ENCODE measurements at places on chromosomes 12 and 14.

DNA sequence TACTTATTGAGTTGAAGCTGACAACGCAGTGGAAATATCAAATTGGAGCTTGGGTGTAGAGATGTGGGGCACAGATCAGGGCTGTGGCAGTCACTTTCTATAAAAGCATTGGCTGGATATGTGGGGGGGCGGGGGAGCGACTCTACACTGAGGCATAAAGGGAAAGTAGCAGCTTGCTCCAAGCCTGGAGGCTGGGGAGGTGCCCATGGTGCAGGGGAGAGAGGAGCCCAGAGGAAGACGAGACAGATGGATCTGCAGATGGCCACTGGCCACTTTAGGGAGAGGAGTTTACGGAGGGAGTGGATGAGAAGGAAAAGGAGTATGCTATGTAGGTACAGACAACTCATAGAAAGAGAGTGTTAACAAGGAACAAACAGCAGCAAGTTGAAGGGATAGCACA lies 13.5 kb upstream of the NGB start:
- DNase-seq, result no peak

DNA sequence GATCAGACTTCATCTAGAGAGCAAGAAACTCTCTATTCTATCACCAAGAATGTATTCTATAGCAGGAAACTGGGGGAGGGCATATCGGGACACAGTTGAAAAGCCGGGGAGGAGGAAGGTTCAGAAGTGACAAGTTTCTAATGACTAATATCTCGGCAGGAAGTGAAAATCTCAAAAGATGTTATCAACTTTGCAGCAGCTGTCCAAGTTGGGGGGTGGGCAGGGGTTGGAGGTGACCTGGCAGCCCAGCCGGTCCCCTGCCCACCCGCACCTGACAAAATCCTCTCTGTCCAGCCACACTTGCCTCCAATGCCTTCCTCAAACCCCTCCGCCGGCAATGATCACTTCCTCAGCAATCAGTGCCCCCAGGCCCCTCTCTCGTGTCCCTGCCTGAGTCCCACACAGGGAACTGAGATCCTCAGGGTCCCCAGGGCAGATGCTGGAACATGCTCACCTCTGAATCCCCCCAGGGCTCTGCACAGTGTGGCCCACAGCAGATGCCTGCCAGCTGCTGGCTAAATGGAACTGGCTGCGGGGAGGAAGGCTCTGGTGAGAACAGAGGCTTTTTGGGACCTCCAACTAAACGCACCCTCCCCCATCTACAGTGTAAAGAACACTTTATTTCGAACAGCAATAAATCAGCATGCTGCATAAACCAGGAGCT lies 43.9 kb downstream of the CCDC88C start:
- DNase-seq, result no peak

GRCh38 chr12:98373025-98373554 lies 142.3 kb upstream of the TMPO start:
- no peak for DNase-seq

DNA sequence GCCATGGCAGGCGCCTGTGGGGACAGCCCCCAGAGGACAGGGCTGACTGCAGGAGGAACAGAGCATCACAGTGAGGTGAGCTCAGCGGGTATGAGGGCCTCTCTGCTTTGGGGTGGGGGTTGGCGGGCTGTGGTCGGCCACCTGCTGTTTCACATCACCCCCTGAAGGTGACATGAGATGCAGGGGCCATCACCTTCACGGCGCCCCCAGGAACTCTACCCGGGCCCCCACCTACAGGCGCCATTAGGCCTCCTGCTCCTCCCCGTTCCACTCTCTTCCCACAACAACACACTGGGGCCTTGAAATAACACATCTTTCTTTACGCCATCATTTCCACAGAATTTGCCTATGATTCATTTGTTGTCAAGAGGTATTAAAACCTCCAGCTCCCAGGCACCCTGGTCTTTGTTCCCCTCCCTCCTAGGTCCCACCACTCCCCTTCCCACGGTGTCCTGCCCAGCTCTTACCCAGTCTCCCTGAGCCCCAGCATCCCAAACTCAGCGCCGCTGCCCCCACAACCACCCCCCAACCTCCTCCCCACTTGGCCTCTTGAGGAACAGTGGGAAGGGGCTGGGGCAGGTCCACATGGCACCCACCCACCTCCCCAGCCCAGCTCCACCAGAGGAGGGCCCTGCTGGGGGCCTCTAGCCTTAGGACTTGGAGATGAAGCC lies 12.7 kb upstream of the HDAC7 start:
- DNase-seq, result peak; percentile 76

DNA sequence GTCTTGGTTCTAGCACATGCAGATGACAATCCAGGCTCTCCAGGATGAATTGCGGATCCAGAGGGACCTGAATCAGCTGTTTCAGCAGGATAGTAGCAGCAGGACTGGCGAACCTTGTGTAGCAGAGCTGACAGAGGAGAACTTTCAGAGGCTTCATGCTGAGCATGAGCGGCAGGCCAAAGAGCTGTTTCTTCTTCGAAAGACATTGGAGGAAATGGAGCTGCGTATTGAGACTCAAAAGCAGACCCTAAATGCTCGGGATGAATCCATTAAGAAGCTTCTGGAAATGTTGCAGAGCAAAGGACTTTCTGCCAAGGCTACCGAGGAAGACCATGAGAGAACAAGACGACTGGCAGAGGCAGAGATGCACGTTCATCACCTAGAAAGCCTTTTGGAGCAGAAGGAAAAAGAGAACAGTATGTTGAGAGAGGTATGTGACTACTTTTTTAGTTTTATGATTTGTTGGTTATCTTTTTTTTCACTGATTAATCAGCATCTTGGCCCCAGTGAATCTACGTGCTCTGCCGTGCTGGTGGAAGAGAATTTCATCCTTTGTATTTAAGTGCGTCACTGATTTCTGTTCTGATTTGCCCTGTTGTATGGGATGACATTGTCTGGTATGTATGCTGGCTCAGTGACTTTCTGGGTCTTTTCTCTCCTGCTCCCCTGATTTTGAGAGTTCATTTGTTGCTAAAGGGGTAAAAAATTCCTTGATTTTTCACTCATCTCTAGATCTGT lies 92.3 kb downstream of the ERC1 start:
- DNase-seq, result no peak

GRCh38 chr14:59123531-59123930 lies 64.9 kb upstream of the DAAM1 start:
- DNase-seq, result no peak

- DNase-seq, result no peak
Observed at GRCh38 chr12:89919241-89919906, 210.7 kb upstream of the ATP2B1 start.

GRCh38 chr14:57314396-57315089 lies 45.8 kb downstream of the AP5M1 start:
- DNase-seq, result no peak

Measured in activated T-cell treated with anti-CD3 and anti-CD28 coated beads for 48 hours (primary cell).